ENCODE measurements at places on chromosomes 11 and 22.

- no peak for DNase-seq
Observed at GRCh38 chr11:77308838-77309237, 7.4 kb upstream of the GDPD4 start.

DNA sequence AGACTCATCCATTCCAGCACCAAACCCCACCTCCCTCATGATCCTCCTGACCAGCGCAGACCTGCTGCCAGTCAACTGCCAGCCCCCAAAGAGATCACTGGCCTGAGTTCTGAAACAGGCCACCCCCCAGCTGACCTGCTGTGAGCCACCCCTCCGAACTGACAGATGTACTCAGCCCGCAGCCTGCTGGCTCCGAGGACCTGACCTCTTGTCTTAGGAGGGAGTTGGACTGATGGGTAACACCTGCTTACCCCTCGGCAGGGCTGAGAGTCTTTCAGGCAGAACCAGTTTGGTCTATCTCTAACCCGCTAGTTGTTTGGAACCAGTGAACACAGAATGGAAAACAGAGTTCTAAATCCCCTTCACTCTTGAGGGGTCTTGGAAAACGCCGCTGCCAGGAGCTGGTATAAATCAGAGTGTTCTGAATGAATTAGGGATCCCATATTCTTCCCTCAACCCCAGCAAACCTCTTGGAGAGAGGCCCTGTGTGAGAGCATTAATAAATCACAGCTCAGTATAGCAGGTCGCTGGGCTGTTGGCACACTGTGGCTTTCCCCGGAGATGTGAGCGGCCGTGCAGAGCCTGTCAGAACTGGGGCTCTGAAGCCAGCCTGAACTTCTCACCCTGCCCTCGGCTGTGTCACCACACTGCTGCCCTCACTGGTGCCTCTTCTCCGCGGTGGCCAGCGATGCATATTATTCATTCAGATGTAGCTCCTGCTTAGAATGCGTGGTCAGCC is 165.1 kb upstream of the NCAM1 start:
- no peak for DNase-seq

- no peak for DNase-seq
Observed at GRCh38 chr11:130874955-130875531, 41.2 kb downstream of the SNX19 start.

- DNase-seq: no peak
Observed at GRCh38 chr22:35126993-35127392, 61.0 kb downstream of the ISX start.

DNA sequence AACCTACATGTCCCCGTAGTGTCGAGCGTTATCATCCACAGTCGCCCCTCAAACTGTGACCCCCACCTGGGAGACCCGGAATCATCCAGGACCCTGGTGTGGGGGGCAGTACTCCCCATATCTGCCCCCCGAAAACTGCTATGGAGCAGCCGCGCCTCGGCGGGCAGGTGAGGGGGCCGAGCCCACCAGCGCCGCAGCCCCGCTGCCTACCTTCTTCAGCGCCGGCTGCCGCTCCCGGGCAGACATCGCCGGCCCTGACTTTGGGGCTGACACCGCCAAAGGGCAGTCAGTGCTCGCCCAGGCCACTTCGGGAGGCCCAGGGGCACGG is 825 bp downstream of the ARHGAP20 start:
- no peak for DNase-seq

GRCh38 chr11:123588117-123588863 is 66.1 kb downstream of the SCN3B start:
- no peak for DNase-seq

- DNase-seq: no peak
Observed at GRCh38 chr22:24063986-24064385, 52.9 kb downstream of the CABIN1 start.

GRCh38 chr22:43449831-43450225 is 38.0 kb downstream of the MPPED1 start:
- DNase-seq: no peak

DNA sequence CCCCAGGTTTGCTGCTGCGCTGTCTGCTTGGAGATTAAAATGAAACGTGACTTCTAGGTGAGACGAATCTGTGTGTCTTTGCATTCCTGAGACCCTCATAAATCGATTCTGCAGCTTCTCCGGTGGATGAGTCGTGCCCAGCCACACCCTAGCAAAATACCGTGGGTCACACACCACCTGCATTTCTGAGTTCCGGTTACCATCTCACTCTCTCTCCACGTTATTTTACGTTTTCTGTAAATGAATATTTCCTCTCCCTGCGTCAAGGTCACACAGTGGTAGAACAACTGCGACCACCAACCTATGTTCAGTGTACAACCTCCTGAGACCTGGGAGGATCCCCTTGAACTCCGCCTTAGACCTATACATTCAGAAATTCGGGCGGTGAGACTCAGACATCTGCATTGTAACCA is 1.1 kb downstream of the YWHAH start:
- no peak for DNase-seq

DNA sequence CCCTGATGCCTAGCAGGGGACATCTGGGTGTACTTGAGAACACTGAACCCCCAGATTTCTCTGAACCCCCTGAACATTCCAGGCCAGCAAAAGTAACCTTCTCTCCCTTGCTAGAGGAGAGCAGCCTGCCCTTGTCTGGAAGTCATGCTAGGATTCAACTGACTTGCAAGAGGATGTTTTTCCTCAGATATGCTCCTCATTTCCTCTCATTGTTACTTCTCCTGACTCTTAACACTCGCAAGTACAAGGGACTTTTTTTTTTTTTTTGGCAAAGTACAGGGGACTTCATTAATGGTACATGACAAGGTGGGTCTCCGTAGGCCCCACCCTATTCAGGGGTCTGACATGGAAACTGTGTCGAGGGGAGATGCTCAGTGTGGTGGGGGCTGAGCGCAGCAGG is 6.3 kb upstream of the MCHR1 start:
- no peak for DNase-seq

DNA sequence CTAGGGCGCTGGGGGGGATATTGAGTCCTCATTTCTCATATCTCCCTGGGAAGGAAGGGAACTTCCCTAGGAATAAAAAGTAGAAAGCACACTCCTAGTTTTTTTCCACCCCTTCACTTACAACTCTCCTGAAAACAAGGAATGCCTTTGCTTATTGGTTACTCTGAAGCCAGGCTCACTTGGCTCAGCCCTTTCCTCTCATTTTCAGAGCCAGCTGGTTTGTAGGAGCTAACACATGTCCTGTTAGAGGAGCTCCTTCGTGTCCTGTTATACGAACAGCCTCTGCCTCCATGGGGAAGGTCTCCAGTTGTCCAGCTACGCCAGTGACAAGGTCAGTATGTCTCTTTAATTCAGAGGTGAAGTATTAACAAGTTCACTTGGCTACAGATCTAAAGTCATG is 17.6 kb downstream of the ALKBH8 start:
- DNase-seq: no peak

GRCh38 chr11:19393941-19394340 is 153.2 kb upstream of the E2F8 start:
- DNase-seq: peak; percentile 61

DNA sequence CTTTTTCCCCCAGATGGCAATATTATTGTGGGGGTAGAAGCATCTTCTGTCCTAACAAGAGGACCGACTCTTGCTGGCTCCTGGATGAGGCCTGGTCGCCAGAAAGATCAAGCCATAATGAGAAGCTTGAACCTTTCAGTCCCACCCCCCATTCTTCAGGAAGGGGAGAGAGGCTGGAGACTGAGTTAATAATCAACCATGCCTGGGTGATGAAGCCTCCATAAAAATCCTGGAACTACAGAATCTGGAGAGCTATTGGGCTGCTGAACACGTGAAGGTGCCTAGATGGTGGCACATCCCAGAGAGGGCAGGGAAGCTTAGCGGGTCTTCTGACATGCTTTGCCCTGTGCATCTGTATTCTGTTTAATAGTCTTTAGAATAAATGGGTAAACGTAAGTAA is 16.3 kb downstream of the AP5B1 start:
- DNase-seq: no peak

DNA sequence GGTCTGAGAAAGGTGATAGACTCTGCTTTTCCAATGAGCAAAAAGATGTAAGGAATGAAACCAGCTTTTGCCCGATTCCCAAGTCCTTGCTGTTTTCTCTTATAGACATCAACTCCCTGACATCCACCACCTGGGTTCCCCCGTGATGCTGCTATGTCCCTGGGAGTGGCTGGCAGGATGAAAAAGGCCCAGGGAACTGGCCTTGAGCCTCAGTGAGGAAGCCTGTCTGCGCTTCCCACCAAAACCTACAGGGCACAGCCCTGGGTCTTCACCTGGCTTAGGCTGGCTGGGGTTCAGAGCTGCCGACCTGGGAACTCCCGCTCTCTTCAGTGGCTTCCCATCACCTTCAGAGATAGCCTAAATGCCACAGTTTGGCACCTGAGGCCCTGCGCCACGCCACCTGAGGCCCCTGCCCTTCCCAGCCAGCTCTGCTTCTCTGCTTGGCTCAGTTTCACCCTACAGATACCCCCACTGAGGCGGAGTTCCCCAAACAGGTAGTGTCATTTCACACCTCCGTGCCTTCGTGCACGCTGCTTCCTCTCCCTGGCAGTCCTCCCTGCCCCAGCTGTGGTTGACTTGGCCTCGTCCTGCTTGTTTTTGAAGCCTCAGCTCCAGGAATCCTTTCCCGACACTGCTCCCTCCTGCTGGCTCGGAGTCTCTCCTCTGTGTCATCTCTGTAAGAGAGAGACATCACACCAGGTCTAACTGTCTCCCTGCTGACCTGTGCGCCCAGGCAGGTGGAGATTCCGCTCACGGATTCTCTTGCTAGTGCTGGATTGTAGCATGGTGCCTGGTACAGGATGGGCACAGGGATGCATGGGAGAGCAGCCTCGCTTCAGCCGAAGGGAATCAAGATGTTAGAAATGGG is 10.7 kb downstream of the SLC37A2 start:
- DNase-seq: no peak

DNA sequence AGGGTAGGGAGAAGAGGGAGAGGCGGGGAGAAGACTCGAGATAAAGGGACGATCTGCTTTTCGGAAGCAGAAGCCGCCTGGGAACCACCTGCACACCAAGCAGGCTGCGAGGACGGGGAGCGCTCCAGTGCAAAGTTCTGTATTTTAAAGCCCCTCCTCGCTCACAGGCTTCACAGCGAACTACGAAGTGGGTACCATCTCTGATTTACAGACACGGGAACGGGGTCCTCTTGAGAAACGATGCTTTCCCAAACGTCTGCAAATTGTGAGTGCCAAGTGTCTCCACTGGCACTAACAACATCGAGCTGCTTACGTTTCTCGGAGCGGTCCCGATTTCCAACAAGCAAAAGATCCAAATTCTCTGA is 700 bp upstream of the STX3 start:
- DNase-seq: no peak

GRCh38 chr11:69466039-69466438 is 15.4 kb upstream of the LINC01488 start:
- no peak for DNase-seq

DNA sequence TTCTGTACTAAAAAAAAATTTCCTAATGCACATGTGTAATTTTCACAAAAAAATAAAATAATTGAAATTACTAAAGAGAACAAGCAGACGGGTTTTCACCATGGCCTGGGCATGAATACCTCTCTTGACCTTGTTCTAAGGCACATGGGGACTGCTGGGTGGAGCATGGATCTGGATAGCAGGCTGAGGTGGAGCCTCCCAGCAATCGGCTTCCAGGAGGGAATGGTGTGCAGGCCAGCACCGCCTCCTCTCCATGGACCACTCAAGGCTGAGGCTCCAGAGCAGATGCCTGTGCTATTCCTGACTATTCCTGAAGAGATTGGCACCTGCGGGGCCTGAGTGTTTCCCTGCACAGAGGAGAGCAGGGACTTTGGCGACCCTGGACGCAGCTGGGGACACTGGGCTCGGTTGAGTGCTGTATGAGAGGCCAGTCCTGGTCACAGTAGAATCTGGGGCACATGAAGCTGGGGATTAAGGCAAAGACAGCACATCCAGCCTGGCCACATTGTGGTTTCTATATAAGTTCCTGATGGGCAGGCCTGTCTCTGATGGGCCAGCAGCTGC is 963.6 kb downstream of the BRD1 start:
- DNase-seq: no peak

DNA sequence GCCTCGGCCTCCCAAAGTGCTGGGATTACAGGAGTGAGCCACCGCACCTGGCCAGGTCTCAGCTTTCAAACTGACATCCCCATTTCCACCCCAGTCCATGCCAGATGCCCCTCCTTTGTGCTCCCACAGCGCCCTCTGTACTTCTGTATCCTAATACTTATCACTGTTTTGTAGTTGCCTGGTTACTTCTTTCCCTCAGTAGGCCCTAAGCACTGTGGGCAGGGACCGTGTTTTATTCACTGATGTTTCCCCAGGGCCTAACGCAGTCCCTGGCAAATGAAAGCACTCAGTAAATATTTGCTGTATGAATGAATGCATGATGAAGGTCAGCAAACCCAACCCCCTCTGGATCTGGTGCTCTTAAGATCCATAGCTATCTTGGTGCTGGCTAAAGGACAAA is 2.2 kb upstream of the TRIM3 start:
- no peak for DNase-seq

GRCh38 chr22:36901411-36902142 is 11.9 kb upstream of the CSF2RB start:
- no peak for DNase-seq

DNA sequence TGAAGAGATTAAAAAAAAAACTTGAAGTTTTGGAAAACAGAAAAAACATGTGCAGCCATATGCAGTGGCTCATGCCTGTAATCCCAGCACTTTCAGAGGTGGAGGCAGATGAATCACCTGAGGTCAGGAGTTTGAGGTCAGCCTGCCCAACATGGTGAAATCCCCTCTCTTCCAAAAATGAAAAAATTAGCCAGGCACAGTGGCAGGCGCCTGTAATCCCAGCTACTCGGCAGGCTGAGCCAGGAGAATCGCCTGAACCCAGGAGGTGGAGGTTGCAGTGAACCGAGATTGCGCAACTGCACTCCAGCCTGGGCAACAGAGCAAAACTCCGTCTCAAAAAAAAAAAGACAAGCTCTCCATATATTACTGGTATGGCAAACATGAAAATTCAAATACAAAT is 7.6 kb downstream of the DLG2 start:
- DNase-seq: peak; percentile 3

DNA sequence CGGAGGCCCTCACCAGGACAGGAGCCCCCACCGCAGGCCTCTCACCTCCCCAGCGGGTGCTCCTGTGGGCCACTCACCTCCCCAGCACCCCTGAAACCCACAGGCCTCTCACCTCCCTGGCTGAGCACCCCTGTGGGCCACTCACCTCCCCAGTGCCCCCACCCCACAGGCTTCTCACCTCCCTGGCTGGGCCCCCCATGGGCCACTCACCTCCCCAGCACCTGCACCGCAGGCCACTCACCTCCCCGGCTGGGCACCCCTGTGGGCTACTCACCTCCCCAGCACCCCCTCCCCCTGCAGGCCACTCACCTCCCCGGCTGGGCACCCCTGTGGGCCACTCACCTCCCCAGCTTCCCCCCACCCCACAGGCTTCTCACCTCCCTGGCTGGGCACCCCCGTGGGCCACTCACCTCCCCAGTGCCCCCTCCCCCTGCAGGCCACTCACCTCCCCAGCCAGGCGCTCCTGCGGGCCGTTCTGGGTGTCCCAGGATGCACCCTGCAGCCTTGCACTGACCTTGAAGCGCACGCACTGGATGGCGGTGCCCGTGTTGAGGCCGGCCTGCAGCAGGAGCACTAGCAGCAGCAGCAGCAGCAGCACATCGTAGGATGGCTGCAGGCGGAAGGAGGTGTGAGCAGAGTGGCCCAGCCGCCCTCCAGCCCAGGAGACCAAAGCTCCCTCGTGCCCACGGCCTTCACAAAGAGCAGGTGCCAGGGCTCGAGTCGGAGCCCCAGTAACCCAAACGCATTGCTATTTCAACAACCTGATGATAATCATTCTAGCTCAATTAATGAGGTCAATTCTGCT is 5.7 kb upstream of the TTLL8 start:
- no peak for DNase-seq
